ENCODE measurements at places on chromosomes 1 and 21. TPM values are rescaled to one million over a fixed set of nuclear protein-coding genes. Genes with fewer than 3 reads are reported as not detected.

KRTAP19-2 gene
- not detected for total RNA-seq

LRIG2 gene
- 8.2 TPM for total RNA-seq

SLC25A34 gene
- 0.93 TPM for total RNA-seq

KRTAP10-1 gene
- not detected for total RNA-seq

FRRS1 gene
- total RNA-seq = 1.6 TPM

TMEM81 gene
- total RNA-seq = 2.9 TPM

LCE1F gene
- total RNA-seq = not detected

FAM78B gene
- 0.26 TPM for total RNA-seq

SH2D5 gene
- total RNA-seq = 0.13 TPM

ADORA1 gene
- not detected for total RNA-seq

SMIM12 gene
- 76.3 TPM for total RNA-seq
